Activated CD4-positive, alpha-beta T cell treated with anti-CD3 and anti-CD28 coated beads, Interleukin-2, Interleukin-4, amounts not matched to agents 100 ng/mL and 50 ng/mL, durations not matched to agents 16 hours and 8 hours (primary cell): ENCODE measurements at places on chromosomes 5 and 9.

GRCh38 chr5:140108093-140109017 lies 5.6 kb upstream of the PURA start:
- DNase-seq, result no peak

DNA sequence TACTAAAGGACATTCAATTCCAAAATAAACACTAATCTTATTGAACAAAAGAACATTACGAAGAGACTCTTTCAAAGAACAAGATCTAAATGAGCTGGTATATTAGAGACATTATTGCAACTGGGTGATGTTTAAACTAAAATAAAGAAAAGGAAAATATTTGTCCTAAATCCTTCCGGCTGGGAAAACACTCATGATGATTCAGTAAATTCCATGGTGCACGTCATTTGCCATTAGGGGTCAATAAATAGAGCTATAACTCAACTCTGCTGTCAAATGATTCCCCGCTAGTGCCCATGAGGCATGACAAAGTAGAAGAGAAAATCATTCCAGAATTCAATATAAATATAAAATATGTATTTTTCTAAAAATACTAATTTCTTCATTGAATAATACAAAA lies 565.5 kb upstream of the TUSC1 start:
- no peak for DNase-seq

DNA sequence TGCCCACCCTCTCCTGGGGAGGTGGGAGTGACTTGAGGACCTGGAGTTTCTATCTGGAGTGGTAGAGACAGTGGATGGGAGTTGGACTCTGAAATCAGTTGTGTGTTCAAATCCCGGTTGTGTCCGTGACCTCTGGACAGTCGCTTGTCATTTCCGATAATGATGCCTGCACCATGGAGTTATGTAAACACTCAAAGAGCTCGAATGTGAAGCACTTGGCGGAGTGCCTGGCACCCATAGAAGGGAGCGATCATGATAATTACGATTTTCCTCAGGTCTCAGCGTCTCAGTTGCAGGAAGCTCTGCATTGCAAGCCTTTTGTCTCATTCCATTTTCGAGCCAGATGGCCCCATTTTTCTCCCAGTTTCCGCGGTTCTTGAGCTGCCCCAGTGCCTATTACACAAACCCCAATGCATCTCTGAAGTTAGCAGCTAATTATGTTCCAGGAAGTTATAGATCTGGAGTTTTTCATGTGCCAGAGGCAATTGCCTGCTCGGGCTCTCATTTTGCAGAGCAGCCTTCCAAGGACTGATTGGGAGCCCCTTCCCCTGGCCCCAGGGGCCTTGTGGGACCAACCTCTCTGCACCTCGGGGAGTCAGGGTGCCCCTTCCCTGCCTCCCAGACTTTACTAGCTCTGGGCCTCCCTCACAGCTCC lies 175.5 kb upstream of the MVB12B start:
- no peak for DNase-seq

- peak; percentile 18 for DNase-seq
Observed at GRCh38 chr5:154309805-154310204, 119.3 kb downstream of the GALNT10 start.

DNA sequence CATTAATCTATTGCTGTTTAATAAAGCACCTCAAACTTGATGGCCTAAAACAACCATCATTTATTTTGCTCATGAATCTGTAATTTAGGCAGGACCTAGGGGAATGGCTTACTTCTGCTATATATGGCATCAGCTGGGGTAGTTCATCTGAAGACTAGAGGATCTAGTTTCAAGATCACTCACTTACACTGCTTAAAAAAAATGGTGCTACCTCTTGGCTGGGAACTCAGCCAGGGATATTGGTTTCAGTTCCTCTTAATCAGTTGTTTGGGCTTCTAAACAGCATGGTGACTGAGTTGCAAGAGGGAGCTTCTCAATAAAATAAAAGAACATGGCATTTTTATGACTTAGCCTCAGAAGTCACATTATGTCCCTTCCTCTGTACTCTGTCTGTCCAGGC lies 142.0 kb downstream of the FAM114A2 start:
- DNase-seq, result no peak

DNA sequence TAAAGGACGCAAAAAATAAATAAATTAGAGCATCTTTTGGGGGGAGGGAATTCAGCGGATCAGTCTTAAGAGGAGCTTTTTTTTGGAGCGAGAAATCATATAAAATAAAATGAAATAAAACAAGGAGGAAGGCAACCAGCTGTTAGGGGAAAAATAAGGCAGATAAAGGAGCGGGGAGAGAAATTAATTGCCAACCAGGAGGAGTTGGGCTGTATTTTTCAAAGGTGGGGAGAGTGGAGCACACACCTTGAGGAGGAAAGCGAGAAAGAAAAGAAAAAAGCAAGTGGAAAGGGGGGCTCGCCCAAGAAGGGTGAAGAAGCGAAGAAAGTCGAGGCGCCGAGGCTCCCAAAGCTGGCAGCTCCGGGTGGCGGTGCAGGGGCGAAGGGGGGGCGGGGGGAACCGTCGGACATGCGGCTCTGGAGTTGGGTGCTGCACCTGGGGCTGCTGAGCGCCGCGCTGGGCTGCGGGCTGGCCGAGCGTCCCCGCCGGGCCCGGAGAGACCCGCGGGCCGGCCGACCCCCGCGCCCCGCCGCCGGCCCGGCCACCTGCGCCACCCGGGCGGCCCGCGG lies at the start of gene PAPPA:
Gene PAPPA (plus strand): TSS at position 27 of the 569 bp plus-strand sequence. CDS start 382 bp downstream, at position 409.
- no peak for DNase-seq

GRCh38 chr5:143195491-143195890 lies 208.0 kb downstream of the NR3C1 start:
- no peak for DNase-seq

DNA sequence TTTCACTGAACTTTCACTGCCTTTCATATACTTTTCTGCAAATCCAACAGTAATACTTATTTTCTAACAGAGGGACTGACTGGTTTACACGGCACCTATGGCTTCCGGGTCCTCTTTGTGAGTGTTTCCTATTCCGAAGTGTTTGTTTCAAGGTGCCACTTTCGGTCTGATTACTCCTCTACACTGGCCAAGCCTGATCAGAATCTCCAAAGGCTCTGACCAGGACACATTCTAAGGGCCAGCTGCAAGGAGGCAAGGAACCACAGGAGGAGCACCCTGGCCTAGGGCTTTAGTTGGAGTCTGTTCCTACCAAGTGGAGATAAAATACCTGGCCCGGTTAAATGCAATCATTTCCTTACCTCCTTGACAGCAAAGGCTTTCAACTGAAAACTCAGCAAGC lies 132.1 kb downstream of the GLIS3 start:
- DNase-seq, result no peak

DNA sequence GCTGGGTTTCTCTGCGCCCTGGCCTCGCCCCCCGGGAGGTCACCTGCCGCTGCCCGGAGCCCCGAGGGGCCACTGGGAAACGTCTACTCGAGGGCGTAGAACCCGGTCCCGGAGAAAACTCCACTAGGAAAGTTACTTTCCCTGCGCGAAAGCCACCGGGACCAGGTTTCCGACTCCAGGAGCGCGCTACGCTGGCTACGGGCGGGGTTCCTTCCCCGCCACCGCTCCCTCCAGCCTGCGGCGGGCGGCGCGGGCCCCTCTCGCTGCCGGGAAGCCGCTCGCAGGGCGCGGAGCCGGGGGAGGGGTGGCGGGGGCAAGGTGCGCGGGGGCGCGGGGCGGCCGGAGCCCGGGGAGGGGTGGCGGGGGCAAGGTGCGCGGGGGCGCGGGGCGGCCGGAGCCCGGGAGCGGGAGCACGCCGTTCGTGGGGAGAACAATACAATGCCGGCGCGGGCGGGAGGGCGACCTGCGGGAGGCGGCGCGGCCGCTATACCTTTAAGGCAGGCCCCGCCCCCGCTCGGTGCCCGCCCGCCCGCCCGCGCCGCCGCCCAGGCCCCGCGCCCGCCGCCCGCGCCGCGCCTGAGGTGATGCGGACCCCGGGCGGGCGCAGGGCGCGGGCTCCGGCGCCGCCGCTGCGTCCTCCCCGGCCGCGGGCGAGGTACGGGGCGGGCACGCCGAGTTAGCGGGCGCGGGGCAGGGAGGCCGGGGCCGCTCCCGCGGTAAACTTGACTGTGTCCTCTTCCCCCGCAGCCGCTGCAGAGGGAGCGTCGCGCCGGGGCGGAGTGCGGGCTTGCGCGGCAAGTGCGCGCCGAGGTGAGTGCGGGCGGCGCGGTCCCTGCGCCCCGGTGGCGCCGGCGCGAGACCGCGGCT lies 278.1 kb downstream of the AOPEP start:
- DNase-seq, result peak; percentile 11

DNA sequence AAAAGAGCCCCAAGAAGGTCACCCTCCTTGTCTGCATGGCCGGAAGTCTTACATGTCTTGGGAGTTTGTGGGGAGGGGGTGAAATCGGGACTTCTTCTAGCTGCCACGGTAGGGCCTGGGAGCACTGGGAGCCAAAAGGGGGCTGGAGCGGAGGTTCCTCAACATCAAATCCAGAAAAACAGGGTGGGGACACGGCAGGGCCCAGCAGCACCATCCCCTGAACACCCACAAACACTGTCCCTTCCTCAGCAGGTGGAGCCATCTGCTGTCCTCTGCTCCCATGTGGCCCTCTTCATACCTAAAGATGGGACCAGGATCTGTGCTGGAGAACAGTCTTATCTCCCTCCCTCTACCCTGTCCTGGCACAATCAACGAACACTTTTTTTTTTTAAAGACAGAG lies 2.7 kb downstream of the TERT start:
- DNase-seq, result no peak

- no peak for DNase-seq
Observed at GRCh38 chr9:123657941-123658340, 272.0 kb downstream of the DENND1A start.

- DNase-seq, result no peak
Observed at GRCh38 chr9:120932086-120932823, 5.7 kb upstream of the TRAF1 start.

DNA sequence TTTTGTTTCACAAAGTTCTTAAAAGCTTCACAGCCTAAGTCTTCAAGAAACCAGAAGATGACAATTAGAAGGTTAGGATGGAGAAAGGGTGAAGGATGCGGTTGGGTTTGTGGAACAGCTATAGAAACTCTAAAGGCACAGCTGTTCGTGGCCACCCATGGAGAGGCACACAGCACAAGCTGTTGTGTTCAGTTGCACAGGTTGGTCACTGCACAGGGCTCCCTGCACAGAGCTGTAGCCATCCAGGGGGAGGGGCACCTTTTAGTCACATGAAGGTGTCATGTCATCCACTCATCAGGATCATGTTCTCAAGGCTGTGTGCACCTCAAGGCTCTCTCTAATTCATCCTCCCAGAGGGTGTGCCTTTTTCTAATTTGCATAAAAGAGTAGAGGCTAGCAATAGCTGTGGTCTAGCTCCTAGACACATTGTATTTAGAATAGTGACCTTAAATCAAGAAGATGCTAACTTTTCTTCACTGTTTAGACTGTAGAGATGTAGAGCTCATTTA lies 5.0 kb upstream of the RASGRF2 start:
- no peak for DNase-seq

DNA sequence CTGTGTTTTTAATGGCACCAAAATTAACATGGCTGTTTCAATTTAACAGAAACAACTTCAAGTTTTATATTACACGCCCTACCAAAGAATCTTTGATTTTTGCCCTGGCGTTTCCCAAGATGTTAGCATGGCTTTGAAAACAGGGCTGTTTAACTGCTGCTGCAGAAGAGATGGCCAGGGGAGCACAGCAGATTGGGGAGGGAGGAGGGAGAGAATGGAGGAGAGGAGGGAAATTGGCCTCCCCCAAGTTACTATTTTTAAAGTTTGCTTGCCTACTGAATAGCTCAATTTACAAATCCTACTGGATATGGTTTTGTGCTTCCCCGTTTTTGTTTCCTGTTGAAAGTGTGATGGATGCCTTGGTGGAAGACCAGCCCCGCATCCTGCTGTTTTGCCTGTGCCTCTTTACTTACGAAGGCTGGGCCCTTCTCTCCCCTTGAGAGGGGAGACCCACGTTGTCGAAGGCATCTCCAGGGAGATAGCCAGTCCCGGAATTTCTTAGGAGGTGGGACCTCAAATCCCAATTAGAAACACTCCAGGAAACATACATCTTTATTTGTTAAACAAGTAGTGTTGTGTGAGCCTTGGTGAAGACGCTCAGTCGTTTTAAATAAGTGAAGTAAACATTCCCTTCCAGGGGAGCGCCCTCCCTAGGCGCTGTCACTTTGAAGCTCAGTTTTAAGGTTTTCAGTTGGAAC lies 98.6 kb downstream of the AOPEP start:
- no peak for DNase-seq

GRCh38 chr5:65029178-65029577 lies 260.4 kb downstream of the CWC27 start:
- no peak for DNase-seq

DNA sequence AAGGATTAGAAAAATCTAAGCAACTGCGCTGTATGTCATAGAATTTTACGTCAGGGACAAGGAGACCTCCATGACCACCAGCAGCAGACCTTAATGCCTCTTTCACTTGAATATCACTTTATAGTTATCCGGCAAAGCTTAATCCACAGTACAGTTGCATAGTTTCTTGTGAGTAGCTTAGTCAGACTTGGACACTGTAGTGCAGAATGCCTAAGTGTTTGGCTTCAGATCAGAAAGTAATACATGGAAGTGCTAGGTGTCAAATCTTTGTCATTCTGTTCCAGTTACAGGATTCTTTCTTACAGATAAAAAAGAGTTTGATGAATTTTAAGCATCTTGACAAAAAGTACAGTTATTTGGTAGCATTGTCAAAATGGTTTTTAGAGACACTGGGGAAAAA lies 239.9 kb upstream of the PAPPA start:
- DNase-seq, result no peak

GRCh38 chr9:72255569-72255968 lies 106.3 kb downstream of the GDA start:
- no peak for DNase-seq

DNA sequence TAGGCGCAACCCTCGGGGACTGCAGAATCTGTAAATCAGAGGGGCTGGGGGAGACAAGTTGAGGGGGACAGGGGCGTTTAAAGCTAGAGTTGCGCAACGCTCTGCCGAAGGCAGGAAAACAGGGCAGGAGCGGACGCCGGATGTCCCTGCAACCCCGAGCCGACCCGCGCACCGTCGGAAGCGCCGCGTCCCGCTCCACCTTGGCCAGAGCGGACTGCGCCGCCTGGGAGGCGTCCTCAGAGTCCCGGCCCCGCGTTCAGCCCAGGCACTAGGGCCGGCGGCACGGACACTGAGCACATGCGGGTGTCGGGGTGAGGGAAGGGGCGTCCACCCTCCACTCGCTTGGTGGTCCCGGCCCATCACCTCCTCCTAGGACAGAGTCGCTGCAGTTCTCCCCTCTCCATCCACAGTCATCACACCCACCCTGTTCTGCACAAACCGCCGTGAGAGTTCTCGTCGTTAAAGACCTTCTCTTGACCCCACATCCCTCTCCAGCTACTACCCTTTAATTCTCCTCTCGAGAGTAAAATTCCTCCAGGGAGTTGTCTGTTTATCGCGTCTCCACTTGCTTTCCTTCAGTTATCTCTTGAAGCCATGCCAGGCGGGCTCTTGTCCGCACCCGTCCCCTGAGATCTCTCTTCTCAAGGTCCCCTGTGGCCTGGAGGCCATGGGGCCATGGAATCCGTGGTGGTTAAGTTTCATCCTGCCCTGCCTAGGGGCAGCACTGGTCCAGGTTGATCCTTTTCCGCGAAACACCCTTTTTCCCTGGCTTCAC lies 796 bp upstream of the PDLIM7 start:
- DNase-seq, result no peak

- DNase-seq, result no peak
Observed at GRCh38 chr5:167639766-167640165, 651.7 kb upstream of the WWC1 start.

GRCh38 chr9:77215874-77216273 lies 38.5 kb downstream of the VPS13A start:
- no peak for DNase-seq
